Bronchial epithelial cell (primary cell): ENCODE measurements at places on chromosomes 1 and 21. TPM values are rescaled to one million over a fixed set of nuclear protein-coding genes. Genes with fewer than 3 reads are reported as not detected.

The S100A7 gene
- 0.38 TPM in 1 of 2 replicates, not detected in the other for total RNA-seq

The RSPH1 gene
- total RNA-seq = under 0.01 and 0.38 TPM in 2 replicates

The TTLL10 gene
- not detected in 2 replicates for total RNA-seq

The IRF2BP2 gene
- 64.1 and 80.3 TPM in 2 replicates for total RNA-seq

The CASQ1 gene
- not detected in 2 replicates for total RNA-seq

The KCND3 gene
- total RNA-seq = under 0.01 and 0.13 TPM in 2 replicates

The SPRR3 gene
- 136 and 342 TPM in 2 replicates for total RNA-seq

The FAM177B gene
- total RNA-seq = 0.38 TPM in 1 of 2 replicates, not detected in the other

The MCM3AP gene
- total RNA-seq = 70.8 and 80.5 TPM in 2 replicates

The PLPP3 gene
- total RNA-seq = 2.2 and 3.4 TPM in 2 replicates

The DCDC2B gene
- total RNA-seq = not detected in 2 replicates

The IL6R gene
- total RNA-seq = 47.9 and 70.0 TPM in 2 replicates

The KCNE2 gene
- not detected in 2 replicates for total RNA-seq

The PTPRC gene
- not detected in 2 replicates for total RNA-seq

The PRRX1 gene
- total RNA-seq = 0.26 TPM in 1 of 2 replicates, not detected in the other

The RIPPLY3 gene
- total RNA-seq = under 0.01 TPM in 1 of 2 replicates, not detected in the other

The GPR37L1 gene
- under 0.01 TPM in 1 of 2 replicates, not detected in the other for total RNA-seq

The SMCP gene
- not detected in 2 replicates for total RNA-seq

The TRNP1 gene
- 11.1 and 15.3 TPM in 2 replicates for total RNA-seq

The COX20 gene
- total RNA-seq = 9.0 and 11.1 TPM in 2 replicates

The ASCL5 gene
- total RNA-seq = under 0.01 and 0.13 TPM in 2 replicates

The SPATA21 gene
- total RNA-seq = not detected in 2 replicates

The AMY2A gene
- total RNA-seq = not detected in 2 replicates

The DRAXIN gene
- total RNA-seq = not detected in 2 replicates

The ACTA1 gene
- not detected in 2 replicates for total RNA-seq

The ZMYND12 gene
- 0.26 and 0.90 TPM in 2 replicates for total RNA-seq

The PPIAL4G gene
- not detected in 2 replicates for total RNA-seq

The BARHL2 gene
- total RNA-seq = not detected in 2 replicates

The PRMT6 gene
- total RNA-seq = 8.2 and 11.3 TPM in 2 replicates

The IGSF21 gene
- not detected in 2 replicates for total RNA-seq

The COL16A1 gene
- total RNA-seq = 87.7 and 121 TPM in 2 replicates

The RPTN gene
- total RNA-seq = 0.53 and 2.9 TPM in 2 replicates

The UBE2U gene
- not detected in 2 replicates for total RNA-seq

The CTSE gene
- total RNA-seq = not detected in 2 replicates

The USP25 gene
- total RNA-seq = 54.5 and 69.3 TPM in 2 replicates

The COL11A1 gene
- total RNA-seq = under 0.01 and 0.26 TPM in 2 replicates

The SLC30A2 gene
- 0.13 TPM in 1 of 2 replicates, not detected in the other for total RNA-seq

The ARHGEF10L gene
- 6.3 and 14.8 TPM in 2 replicates for total RNA-seq

The CELF3 gene
- total RNA-seq = not detected in 2 replicates

The SHE gene
- under 0.01 TPM in 1 of 2 replicates, not detected in the other for total RNA-seq

The PRPF38A gene
- total RNA-seq = 6.6 and 8.7 TPM in 2 replicates

The KIRREL1 gene
- 20.2 and 24.2 TPM in 2 replicates for total RNA-seq

The MYOG gene
- not detected in 2 replicates for total RNA-seq
